Stomach (tissue), 19 donors: ENCODE measurements at places on chromosomes 6 and 20.

DNA sequence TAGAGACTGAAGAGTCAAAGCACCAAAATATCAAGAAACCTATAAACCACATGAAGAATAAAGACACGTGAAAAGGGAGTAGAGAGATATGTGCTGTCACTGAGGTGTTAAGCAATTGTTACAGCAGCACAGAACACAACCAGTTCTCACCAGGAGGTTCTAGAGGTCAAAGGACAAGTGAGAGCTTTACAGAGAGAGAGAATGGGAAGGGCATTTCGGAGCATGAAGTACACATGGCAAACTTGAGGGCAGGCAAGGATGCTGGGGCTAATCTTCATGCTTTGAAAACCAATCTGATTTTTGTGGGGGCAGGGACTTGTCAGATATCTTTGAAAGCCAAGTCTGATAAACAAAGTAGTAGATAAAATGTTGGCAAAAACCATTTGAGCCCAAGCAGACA, 142.3 kb upstream of the NRSN1 start:
- no peak for DNase-seq

DNA sequence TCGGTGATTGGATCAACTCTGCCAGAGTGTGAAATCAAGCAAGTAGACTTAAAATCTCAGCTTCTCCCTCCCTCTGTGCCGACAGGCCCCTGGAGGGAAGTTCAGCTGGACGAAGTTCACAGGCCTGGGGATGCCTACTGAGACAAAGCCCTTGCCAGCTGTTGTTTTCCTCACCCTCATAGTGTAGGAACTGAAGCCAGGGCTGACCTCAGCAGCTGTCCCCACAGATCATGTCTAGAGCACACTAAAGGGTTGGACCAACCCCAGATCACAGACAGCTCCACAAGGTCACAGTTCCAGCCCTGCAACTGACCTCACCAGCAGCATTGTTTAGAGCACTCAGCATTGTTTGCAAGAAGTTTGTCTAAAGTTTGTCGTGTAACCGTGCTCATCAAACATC, 261.9 kb upstream of the ECI2 start:
- DNase-seq = no peak

DNA sequence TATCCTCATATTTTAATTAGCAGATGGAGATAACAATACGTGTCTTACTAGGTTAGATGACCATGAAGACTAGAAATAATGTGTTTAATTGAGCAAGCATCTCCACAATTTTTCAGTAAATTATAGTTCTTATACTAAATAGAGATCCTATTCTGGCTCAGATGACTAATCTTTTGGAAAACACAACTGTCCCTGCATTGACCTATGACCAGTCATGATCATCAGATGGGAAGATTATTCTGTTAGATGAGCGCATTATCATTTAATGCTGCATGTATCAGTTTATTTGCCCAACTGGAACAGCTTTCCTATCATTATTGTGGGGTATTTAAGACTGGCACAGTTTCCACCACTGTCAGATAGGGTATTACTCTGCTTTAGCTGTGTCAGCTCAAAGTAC, 185.5 kb downstream of the MOXD1 start:
- no peak for DNase-seq

DNA sequence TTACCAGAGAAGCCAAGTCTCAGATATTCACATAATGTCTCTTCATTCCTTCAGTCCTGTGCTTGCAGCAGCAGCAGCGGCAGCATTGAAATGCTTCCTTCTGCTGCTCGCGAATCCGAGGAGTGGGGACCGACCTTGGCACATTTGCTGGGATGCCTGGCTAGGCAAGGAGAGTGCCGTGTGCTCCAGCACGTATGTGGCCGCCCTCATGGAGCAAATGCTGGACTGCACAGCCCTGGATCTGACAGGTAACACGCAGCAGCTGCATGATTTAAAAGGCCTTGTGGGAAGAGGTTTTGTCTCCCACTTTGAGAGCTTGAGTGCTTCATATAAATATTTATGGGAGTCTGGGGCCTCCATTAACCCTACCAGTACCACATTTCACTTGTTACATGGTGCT, 9.9 kb downstream of the MAFB start:
- no peak for DNase-seq

DNA sequence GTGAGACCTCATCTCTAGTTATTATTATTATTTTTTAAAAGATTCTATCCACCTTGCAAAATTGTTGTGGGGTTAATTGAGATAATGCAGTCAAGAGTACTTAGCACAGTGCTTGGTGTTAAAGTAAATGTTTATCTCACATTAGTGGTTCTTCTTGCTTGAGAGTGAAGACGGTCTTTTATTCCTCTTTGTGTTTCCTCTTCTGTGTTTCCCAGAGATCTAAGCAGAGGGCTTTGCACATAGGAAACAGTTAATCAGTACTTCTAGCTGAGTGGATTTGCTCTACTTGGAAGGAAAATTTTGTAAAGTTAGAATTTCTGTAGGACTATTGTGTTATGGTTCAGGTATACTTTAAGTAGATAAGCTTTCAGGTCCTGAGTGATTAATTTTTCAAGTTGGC, 3.5 kb downstream of the ARMC2 start:
- no peak for DNase-seq

- peak; percentile 6 for DNase-seq
These were observed 18.7 kb upstream of the COL10A1 start for GRCh38 chr6:116144605-116145004.

GRCh38 chr6:10084111-10084986, 330.5 kb downstream of the TFAP2A start:
- DNase-seq = no peak

GRCh38 chr6:161792851-161793493, 519.1 kb upstream of the AGPAT4 start:
- DNase-seq = no peak

GRCh38 chr6:158543606-158544185, 16.2 kb upstream of the TMEM181 start:
- DNase-seq = no peak

- DNase-seq = no peak
These were observed 20.3 kb downstream of the ENPP1 start for GRCh38 chr6:131828080-131828479.

GRCh38 chr6:27966044-27966443, 9.0 kb downstream of the OR2B6 start:
- DNase-seq = no peak

DNA sequence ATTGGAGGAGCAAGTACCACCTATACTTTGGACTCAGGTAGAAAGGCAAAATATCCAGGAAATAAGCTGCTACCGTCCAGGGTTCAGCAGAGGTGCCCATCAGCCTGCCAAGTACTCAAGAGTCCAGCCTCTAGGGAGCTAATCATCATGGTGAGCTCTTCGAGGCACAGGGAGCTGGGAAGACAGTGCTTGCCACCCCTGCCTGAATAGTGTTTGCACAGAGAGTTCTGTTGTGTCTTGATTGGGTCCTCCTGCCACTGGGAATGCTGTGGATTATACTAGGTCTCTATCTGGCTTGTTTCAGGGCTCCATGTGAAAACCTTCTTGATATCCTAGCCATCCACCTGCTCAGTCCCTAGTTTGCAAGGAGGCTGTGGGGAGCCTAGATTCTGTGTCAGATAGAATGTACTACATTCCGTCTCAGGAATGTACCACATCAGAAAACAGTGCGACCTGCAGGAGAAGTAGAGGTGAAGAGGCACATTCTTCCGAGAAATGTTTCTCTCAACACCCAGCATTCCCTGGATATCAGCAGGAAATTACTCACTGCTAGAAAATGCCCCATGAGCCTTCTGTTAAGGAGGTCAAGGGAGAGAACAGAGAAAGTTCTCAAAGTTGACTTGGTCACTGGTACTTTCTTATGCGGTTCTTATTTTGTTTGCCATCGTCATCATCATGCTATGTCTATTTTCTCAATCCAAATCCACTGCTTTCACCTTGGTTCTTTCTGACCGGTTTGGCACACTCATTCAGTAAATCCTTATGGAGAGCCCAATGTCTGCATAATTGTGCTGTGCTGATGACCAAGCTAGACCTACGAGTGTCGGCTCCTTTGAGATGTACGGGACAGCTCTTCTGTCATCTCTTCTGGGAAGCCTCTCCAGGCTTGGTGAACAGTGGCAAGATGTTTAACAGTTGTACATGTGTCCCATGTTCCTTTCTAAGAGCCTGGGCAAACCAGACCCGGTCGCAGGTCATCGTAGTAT, 30.7 kb downstream of the PTPN1 start:
- DNase-seq = no peak

GRCh38 chr20:41391587-41392001, 25.0 kb upstream of the EMILIN3 start:
- DNase-seq = no peak

DNA sequence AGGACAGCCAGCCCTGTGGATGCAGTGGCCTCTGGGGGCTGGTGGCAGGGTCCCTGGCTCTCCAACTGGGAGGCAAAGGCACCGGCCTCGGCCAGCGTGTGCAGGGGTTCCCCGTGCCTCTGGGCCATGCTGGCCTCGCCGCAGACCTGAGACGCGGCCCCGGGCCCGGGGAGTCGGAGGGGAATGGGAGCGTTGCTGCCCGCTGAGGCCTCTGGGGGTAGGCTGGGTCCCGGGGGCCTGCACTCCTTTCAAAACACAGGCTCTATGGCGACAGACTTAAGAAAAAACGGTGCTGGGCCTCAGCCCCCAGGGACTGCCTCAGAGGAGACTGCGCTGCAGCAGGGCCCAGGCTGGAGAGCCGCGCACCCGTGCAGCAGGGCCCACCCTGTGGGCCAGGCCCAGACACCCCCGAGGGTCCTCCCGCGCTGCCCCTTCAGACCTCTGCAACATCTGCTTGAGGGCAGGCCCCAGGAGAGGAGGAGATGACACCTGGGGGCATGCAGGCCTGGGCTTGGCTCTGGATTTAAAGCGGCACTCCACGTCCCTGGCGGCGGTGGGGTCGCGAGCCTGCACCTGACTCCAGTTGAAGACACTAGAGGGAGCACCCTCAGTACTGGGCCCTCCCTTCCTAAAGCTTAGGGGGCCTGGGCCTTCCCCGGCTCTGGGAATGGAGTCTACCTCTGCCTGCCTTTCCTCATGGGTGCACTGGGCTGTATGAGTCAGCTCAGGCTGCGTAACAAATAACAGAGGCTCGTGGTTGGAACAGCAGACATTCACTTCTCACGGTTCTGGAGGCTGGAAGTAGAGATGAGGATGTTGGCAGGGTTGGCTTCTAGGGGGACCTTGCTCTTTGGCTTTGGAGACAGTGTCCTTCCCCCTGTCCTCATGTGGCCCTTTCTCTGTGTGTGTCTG, 117.4 kb upstream of the RPS6KA2 start:
- no peak for DNase-seq

DNA sequence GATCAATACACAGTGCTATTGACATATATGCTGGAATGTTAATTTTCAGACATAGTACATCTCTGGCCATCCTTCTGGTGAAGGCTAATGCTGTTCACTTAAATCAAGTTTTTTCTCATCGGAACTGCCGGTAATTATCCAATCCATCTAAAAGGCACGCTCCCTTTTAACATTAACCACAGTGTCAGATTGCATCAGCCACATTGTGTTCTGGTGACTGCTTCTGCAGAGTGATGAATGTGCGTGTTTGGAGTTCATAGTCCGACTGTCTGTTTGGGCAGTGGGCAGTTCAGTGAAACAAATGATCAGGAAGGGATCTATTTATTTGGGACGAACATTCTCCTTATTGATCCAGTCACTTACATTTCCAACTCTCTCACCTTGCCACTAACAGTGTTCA, 49.5 kb downstream of the SOBP start:
- DNase-seq = peak; percentile 35

DNA sequence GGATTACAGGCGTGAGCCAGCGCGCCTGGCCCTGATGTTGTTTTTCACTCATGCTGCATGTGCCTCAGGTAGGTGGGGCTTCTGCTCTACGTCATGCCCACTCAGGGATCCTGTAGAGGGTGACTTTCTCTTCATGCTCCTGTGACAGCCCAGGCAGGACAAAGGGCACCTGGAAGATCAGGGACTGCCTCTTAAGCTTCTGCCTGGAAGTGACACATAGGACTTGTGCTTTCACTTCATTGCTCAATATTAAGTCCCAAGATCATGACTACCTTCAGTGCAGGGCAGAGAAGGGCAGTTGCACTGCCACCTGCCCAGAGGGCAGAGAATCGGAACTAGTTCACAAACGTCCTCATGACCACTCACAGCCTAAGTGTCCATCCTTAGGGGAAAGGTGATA, 249.5 kb upstream of the SULF2 start:
- no peak for DNase-seq

- DNase-seq = no peak
These were observed 685.7 kb downstream of the BCKDHB start for GRCh38 chr6:80792151-80792550.

- no peak for DNase-seq
These were observed 49.8 kb upstream of the NEDD9 start for GRCh38 chr6:11282245-11282644.

DNA sequence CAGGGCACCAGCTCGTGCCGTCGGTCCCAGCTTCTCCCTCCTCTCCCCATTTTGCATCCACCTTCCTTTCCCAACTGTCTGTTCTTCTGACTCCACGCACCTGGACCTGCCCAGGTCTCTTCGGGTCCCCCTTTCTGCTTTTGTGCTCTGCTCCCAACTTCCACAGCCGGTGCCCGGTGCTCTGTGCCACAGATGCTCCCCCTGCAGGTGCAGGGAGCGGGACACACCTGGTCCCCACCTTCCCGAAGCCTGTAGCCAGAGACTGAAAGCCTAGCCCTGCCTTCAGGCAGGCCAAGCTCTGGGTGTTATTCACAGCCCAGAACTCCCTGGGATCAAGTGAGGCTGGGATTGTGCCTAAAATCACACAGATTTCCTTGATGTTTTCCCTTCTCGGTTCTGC, 24.6 kb upstream of the BMP7 start:
- no peak for DNase-seq

GRCh38 chr20:37238426-37238825, 23.2 kb downstream of the GHRH start:
- DNase-seq = no peak

GRCh38 chr6:33676416-33677142, 34.9 kb downstream of the UQCC2 start:
- no peak for DNase-seq

DNA sequence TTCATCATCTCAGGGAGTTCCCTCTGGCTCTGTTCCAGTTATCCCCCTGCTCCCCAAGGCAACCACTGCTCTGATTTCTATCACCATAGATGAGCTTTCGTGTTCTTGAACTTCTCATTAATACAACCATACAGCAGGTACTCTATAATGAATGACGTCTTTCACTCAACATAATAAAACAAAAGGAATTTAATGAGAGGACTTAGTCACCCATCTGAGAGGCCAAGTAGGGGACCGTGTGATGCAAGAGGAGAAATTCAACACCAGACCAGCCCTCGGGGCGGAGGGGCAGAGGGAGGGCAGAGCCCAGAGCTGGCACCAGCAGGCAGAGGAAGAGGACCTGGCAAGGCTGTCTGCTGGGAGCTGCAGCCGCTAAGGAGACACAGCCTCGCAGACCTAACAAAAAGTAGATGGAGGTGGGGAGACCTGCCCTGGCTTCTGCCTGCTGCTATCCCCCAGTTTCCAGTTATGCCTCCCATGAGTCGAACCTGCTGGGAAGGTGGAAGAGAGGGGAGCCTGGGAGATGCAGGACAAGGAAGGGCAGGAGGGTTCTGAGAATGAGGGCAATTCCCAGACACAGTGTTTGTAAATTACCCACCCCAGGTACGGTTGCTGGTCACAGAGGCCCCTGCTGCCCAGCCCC, 13.8 kb downstream of the CCN5 start:
- DNase-seq = peak; percentile 77
